ENCODE measurements at places on chromosomes 1 and 21.

- no peak for DNase-seq
These were observed 8.5 kb downstream of the C1orf141 start for GRCh38 chr1:67126111-67126746.

DNA sequence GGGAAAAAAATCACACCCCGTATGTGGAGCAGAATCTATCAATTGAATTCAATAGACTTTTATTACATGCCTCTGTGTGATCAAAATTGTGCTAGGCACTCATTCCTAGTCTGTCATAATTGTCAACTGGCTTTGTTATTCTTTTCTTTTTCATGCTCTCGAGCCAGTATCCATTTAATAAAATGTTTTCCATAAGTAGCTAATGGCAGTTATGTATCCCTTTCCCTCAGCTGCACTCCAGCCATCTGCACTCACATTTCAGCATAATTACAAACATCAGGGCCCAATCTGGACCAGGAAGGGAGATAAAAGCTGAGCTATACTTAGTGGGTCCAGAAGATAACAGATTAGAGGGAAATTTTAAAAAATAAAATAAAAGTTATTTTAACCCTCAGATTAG lies 15.9 kb downstream of the RGS5 start:
- no peak for DNase-seq

GRCh38 chr1:111275780-111276433 lies 14.7 kb upstream of the CHIA start:
- DNase-seq, result no peak

- no peak for DNase-seq
These were observed 18.9 kb upstream of the IPP start for GRCh38 chr1:45769261-45769932.

GRCh38 chr1:167148421-167148820 lies 54.5 kb downstream of the STYXL2 start:
- DNase-seq, result no peak

Data from LoVo (cell line).